ENCODE measurements at places on chromosomes 1 and 21.
A peak's percentile ranks its signal among the peaks of the same experiment; 100 is the strongest.

DNA sequence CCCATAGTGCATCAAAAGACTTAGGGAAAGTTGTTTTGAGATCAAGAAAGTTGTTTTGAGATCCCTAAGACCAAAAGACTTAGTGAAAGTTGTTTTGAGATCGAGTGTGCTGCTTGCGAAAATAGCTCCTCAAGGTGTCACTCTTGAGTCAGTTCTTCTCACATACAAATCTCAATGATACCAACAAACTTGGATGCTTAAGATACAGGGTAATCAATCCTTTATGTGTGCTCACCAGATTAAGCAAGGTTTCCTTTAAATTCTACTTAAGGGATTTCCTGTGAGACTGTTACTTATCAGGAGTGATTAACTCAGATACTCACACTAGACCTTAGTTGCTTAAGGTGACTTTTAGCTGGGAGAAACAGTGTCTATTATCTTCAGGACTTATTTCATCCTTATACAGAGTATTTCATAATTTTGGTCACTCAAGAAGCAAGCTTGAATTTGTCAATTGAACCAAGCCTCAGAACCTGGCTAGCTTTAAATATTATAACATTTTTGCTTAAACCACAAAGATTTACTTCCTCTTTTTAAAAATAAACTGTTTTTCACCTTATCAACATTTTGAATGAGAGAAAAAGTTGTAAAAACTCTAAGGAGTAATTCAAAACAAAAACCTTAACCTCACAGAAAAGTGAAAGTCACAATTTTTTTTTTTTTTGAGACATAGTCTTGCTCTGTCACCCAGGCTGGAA, 8.0 kb upstream of the RLF start:
- DNase-seq, result peak; percentile 68

GRCh38 chr1:63466759-63467158, 56.3 kb downstream of the ITGB3BP start:
- DNase-seq, result peak; percentile 27

DNA sequence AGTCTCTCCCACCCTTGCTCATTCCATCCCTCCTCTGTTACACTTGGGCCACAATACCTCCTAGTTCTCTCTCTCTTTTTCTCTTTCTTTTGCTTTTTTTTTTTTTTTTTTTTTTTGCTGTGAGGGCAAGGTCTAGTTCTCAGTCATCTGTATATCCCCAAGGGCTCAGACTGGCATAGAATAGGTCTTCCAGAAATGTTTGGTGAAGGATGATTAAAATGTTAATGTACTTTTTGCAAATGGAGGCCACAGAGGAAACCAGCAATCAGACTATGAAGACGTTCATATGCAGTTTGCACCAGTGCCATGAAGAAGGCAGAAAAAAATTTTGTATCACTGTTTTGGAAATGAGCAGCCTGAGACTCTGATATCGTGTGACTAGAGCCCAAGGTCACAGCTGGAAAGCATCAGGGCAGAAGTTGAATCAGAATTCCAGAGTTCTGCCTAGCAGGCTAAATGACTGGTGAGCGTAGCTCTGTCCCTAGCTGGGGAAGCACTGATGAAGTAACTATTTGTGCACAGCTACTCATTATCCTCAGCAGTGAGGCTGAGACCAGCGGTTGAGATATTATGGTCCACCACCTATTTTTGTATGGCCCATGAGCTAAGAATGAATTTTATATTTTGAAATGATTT, 186.5 kb downstream of the TGFBR3 start:
- DNase-seq, result no peak

DNA sequence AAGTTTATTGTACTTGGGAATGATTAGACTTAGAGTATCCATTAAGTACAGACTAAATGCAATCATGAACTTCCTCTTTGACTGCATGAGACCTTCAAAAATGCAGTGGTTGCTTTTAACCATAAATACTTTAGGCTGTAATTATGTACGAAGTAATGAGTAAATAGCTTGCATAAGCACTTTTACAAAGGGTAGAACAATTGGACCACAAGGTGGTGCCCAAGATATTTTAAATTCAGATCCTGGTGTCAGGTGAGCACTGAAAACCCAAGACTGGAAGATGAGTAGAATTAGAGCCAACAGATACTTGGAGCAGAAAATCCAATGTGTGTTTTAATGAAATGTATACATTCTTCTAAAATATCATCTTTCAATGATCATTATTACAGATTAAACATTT, 43.4 kb upstream of the RHOU start:
- DNase-seq, result peak; percentile 79

GRCh38 chr21:35215870-35216269, 166.8 kb upstream of the RUNX1 start:
- no peak for DNase-seq

DNA sequence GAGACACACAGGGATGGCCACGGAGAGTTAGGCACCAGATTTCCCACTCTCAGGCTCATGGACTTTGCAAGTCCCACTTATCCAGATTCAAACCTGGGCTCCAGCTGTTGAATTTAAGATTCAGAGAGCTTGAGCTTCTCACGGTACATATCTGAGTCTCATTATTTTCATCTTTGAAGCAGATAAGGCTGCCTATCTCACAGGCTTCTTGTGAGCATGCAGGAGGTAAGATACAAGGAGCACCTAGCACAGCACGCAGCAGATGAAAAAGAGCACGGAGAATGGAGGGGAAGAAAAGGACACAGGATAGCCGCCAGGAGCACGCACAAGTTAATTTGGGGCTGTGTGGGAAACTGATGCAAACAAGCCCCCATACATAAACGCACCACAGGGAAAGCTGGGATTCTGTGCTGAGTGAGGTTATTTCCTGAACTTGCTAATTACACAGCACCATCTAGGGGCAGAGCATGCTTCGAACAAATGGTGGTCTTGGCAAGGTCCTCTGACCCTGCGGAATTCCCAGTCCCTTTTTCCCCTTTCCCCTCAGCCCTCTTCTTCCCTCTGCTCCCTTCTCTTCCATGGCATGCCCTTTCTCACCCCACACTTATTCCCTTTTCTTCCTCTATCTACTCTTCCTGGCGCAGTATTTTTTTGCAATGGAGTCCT, 134.7 kb upstream of the VANGL1 start:
- peak; percentile 9 for DNase-seq

- DNase-seq, result no peak
Measured at GRCh38 chr1:46342084-46342656, 1.6 kb downstream of the NSUN4 start.

DNA sequence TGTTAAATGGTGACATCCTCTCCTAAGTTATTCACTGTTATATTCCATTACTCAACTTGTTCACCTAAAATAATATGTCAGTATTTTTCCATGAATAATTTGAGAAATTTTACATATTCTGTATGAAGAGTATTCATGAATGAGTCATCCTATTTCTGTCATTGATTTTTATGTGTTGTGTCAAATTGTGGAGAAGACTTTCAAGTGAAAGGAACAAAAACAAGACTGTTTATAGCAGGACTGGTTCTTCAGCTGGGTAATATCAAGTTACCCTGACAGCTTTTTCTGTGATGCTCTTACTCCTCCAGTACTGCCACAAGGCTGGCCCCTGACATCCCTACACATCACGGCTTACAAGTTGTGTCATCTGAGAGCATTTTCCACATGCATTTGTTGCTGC, 847.7 kb downstream of the NCAM2 start:
- no peak for DNase-seq

- DNase-seq, result no peak
Measured at GRCh38 chr1:236253918-236254637, 27.7 kb downstream of the ERO1B start.

DNA sequence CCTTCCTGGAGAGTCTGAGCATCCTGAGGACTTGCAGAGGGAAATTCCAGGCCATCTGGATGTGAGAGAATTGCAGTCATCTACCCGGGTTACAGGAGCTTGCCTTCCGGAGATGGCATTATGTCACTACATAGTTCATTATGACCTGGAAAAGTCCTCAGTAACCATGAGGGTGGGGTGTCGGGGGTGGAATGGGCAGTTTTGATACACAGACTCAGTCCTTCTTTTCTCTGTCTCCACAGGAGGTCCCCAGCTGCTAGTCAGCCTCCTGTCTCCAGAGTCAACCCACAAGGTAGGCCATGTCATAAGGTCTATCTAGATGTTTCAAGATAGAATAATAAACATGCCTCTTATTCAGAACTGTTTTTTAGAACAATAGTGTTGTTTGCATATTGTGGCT, 268.2 kb upstream of the SGIP1 start:
- DNase-seq, result no peak

GRCh38 chr1:7726623-7727022, 44.5 kb upstream of the VAMP3 start:
- DNase-seq, result no peak

DNA sequence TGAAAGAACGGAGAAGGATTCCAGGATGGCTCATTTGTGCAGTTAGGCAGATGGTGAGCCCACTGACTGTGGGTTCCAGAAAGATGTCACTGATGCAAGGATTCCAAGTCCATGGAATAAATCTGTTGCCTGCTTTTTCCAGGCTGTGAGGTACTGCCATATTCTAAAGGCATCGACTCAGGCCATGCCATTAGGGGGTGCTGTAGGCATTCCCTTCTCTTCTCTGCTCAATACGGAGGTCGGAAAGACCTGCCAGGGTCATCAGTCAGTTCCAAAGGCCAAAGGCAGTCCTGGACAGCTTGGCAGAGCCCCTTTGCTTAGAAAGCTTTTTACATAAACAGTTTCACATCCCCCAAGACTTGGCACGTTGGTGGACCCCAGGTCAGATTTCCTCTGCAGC, 31.7 kb upstream of the TMEM125 start:
- peak; percentile 92 for DNase-seq

GRCh38 chr1:118973531-118974137, 14.5 kb downstream of the TBX15 start:
- DNase-seq, result no peak

DNA sequence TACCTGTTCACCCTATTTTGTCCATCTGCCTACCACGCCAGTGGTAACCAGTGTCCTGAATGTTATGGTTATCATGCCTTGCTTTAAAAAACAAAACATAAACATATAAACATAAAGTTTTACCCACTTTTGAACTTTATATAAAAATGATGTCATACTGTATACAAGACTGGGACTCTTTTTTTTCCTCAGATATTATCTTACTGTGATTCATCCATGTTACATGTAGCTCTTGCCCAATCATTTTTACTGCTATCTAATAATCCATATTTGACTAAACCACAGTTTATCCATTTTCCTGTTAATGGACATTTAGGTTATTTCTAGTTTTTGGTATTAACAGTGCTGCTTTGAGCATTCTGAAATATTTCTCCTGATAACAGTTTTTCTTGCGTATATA, 78.8 kb downstream of the GPR161 start:
- DNase-seq, result no peak

GRCh38 chr1:116268211-116268610, 104.8 kb upstream of the ATP1A1 start:
- peak; percentile 82 for DNase-seq

- DNase-seq, result peak; percentile 88
Measured at GRCh38 chr21:41366522-41367151, 4.8 kb downstream of the MX2 start.

DNA sequence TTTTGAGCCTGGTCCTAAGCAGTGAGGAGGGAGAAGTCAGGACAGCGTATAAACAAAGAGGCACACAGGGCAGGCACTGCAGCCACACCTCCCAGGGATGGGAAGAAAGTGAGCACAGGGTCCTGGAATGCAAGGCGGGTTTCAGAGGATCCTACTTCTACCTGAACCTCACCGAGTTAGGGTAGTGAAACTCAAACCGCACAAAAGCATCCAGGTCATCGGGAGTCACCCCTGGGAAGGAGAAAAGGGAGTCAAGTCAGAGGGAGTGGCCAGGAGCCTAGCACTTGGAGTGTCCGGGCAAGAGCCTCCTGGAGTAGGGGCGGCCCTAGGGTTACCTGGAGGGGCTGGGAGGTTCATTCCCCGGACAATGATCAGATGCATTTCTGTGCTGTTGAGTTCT, 10.6 kb downstream of the CC2D1B start:
- DNase-seq, result no peak

DNA sequence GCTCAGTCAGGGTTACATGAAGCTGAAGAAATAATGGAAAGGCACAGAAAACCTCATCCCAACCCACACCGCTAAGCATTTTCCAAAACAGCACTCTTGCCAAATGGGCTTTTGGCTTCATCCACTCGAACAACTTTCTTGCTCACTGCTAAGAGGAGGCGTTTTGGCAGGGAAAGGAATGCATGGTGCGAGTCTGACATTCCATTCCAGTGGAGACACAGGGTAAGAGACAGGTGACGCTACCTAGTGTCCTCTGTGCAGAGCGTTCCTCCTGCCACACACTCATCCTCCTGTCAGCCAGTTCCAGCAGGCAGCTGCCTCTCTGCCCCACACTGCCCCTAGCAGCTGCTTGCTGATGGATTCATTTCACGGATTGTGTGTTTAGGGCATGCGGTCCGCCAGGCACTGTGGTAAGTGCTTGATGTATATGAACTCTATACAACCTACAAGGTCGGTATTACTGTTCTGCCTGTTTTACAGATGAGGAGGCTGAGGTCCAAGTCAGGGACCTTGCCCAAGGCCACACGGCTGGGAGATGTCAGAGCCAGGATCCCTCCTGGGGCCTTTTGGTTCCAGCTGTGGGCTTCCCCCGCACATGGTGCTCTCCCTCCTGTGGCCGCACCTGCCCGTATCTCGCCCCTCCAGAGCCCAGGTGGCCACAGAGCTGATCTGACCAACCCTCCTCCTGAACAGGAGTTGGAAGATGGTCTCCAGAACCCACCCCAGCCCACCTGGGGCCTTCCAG, 25.7 kb upstream of the BACE2 start:
- peak; percentile 70 for DNase-seq

GRCh38 chr1:61238359-61238665, 156.0 kb downstream of the NFIA start:
- DNase-seq, result no peak

- DNase-seq, result peak; percentile 59
Measured at GRCh38 chr1:207335695-207336363, 14.4 kb downstream of the CD55 start.

- no peak for DNase-seq
Measured at GRCh38 chr1:77024500-77024899, 157.2 kb downstream of the ST6GALNAC5 start.

- DNase-seq, result no peak
Measured at GRCh38 chr1:91606546-91607078, 106.0 kb downstream of the CDC7 start.

DNA sequence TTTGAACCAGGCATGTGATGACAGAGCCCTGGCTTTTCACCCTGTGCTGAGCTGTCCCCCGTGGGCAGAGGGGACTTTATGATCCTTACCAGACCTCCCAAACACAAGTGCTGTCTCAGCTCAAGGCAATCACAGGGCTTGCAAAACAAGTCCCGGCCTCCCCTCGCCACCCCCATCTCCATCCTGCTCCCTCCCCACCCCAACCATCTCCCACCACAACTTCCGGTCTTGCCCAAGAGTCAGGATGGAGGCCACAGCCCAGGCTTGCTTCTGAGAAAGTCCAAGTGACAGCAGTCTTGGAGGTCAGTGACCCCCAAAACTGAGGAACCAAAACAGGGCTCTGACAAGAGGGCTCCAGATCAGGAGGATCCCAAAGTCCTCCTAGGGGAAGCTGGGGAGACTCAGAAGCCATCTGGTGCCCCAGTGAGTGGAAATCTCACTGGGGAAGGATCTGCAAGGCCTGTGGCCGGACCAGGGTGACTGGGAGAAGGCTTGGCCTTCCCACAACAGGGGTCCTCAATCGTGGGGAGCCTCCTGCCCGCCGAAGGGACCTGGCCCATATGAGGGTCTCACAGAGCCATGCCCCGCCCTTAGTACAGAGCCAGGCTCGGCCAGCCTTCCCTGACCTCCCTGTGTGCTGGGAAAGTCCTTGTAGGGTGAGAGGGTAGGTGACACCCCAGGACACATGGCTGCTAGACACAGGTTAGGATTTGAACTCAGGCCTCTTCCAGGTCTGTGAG, 4.5 kb upstream of the SDC3 start:
- no peak for DNase-seq

GRCh38 chr1:92536980-92537884, 50.5 kb upstream of the GFI1 start:
- no peak for DNase-seq

- no peak for DNase-seq
Measured at GRCh38 chr1:18636596-18637508, 6.2 kb downstream of the PAX7 start.

Data from DMS53 (cell line).